ENCODE measurements at places on chromosomes 7 and 10.

DNA sequence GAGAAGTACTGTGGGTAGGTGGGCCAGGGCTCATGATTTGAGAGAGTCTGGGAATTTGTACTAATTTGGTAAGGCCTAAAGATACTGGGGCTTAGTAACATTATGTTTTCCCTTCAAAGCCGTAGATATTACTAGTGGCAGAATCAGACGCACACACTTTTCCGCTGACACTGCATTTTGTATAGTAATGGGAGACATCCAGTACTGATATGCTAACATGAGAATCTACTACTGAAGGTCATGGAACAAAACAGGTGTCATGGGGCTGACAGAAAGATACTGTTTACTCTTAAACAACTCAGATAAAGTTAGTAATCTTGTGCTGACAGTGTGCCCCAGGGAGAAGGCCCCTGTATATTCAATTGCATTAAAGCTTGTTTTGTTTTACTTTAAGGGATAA is 11.1 kb upstream of the GIMAP7 start:
- peak; percentile 72 for DNase-seq

DNA sequence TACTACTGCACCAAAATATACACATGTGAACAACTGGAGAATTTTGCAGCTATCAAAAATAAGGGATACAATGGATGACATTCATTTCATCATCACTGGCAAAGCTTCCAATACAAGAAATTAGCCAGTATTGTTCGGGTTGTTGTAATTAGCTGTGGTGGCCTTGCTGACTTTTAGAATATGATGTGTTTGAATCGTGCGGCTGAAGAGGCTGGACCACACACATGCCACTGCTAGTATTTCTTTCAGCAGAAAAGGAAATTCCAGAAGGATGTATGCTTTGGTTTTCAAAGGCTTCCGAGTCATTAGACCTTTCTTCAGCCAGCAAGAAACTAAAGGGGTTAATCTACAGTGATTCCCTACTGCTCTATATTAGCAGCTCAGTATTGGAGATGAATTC is 16.6 kb downstream of the RPP38 start:
- DNase-seq, result no peak

- DNase-seq, result no peak
These were observed 54.4 kb downstream of the PRKCQ start for GRCh38 chr10:6525599-6526165.

GRCh38 chr7:85133560-85133959 is 53.3 kb downstream of the SEMA3D start:
- no peak for DNase-seq

GRCh38 chr10:80518143-80518806 is 19.4 kb upstream of the SH2D4B start:
- DNase-seq, result no peak

DNA sequence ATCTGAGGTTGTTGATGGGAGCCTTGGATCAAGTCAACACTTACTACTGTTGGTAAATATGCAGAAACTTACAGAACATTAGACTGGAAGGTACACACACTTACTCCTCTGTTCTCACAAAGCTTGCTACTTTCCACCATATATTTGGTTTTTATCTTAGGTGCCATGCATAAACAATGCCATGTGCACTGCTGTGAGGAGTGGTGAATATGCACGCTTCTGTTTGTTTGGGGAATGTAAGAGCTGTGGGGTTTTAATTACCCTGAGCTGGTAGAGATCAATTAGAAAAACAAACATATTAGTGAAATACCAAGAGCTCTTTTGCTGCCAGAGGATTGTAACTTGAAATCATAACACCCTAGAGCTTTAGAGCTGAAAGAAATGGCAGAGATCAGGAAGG is 79.8 kb upstream of the ARID5B start:
- DNase-seq, result no peak

DNA sequence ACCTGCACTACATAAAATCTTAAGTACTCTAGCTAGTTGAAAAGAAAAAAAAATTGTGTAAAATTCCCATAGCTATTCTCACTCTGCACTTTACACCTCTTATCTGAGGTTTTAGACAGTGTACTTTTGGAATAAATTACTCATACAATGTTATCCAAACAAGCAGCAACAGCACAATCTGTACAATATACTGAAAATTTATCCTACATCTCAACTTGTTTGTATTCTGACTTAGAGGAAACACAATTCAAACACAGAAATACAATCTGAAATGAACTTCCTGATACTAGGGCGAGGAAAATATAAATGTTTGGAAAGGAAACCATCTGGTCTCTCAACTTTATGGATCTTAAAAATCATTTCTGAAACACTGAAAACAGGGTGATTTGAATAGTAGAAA is 381.7 kb downstream of the THSD7A start:
- DNase-seq, result no peak

DNA sequence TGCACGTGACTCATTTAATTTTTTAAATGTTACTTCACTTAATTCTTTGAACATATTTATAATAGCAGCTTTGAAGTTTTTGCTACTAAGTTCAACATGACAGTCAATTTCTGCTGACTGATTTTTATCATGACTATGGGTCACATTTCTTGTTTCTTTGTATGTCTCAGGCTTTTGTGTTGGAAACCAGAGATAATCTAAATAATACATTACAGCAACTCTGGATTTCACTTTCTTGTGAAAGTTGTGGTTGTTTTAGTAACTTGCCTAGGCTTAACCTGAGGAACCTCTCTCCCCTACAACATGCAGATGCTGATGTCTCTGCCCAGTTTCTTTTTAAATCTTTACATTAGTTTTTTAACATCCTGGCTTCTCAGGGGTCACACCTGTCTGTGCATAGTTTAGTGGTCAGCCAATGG is 180.8 kb downstream of the CCDC71L start:
- no peak for DNase-seq

DNA sequence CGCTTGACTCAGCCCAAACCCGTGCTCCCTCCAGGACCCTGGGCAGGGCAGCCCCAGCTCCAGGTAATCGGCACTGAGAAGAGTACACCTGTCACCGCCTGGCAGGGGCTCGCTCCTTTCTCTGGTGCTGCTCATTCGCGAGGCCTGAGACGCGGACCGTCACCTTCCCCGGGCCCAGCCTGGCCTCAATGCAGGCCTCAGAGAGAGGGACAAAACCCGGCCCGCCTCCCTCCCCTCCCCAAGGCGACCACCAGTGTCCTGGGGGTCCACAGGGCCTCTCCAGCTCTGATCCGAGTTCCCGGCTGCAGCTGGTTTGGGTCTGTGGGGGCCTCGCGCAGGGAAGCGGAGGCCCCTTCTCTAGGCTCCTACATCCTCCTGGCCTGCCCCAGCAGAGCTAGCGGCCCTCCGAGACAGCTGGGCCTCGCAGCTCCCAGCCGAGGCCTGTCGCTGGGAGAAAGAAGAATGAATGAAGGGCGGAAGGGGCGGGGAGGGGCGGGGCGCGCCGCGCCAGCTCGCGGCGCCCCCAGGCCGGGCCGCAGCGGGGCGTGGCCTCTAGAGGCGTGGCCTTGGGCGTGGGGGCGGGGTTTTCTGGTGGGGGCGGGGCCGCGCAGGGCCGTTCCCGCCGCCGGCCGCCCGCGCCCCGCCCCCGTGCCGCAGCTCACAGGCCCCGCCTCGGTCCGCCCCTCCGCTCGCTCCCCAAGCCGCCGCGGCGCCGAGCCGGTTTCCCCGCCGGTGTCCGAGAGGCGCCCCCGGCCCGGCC is at the start of gene LIMK1:
TSS of gene LIMK1 (plus strand) at position 688 of the 760 bp plus-strand sequence. CDS start 187 bp downstream, outside the sequence.
- peak; percentile 87 for DNase-seq

DNA sequence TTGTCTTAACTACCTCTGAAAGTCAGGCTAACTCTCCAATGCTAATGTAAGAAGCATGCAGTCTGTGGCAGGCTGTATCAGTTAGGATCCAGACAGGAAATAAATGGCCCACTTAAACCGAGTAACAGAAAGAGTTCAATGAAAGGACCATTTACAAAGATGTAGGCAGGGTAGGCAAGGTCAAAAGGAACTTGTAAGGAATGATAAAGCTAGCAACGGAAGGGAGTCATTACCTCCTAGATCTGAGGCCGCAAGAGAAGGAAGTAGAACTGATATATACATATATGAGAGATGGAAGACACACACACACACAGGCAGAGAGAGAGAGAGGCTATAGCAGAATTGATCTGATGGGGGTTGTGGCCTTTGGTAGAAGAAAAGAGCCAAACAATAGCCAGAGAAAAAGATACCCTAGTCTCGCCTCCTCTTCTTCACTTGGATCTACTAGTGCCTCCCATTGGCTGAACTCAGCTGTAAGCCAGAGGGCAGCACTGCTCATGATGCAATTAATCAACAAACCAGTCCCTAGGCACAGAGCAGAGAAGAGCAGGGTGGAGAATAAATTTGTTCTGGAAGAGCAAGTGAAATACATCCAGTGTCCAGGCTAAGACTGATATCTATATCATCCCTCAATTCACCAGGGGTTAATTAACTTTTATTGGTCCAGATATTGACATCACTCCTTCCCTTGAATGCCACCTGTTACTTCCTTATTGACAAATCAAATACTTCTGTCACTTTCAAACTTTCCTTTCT is 91.2 kb downstream of the LSMEM1 start:
- no peak for DNase-seq

- no peak for DNase-seq
These were observed 13.3 kb upstream of the FGFR2 start for GRCh38 chr10:121611393-121612159.

- DNase-seq, result no peak
These were observed 500.1 kb upstream of the KLF6 start for GRCh38 chr10:4285121-4285520.

DNA sequence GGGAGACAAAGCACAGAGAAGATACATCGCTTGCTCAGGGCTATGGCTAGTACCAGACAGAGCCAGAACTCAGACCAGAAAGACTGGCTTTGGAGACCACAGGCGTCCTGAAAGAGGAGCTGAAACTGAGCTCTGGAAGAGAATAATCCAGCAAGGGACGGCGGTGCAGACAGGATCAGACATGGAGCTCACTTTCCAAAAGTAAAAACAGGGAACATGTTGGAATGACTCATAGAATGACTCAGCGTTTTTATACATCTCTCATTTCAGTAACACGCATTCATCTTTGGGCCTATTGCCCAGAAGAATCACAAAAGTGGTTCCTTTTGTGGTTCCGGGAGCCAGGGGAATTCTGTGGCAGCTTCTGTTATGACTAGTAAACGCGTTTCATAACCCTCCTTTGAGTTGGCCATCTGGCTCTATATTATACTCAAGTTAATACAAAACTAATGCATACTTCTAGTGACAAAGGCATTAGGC is 37.2 kb downstream of the PLEKHS1 start:
- no peak for DNase-seq

- no peak for DNase-seq
These were observed 272.4 kb upstream of the MYO3A start for GRCh38 chr10:25661632-25662031.

- DNase-seq, result no peak
These were observed 348.9 kb downstream of the DNAJB6 start for GRCh38 chr7:157685430-157686284.

GRCh38 chr10:132239126-132240031 is 52.6 kb downstream of the DPYSL4 start:
- DNase-seq, result peak; percentile 3

DNA sequence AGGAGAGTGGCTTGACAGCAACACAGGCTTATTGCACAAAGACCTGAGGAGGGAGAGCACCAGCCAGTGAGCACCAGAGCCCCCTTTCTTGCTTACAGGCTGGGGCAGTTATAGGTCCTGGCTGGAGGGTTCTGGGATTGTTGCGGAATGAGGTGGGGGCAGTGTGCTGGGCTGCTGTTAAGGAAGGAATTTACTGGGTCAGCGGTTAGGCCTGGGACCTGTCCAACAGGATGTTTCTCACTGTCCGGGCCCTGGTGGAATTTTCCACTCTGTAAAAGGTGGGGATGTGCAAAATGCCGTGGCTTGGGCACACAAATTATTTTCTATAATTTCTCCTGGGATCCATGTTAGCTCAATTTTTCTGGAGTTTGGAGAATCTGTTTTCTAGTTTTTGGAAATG is 757.3 kb downstream of the TYW1 start:
- no peak for DNase-seq

DNA sequence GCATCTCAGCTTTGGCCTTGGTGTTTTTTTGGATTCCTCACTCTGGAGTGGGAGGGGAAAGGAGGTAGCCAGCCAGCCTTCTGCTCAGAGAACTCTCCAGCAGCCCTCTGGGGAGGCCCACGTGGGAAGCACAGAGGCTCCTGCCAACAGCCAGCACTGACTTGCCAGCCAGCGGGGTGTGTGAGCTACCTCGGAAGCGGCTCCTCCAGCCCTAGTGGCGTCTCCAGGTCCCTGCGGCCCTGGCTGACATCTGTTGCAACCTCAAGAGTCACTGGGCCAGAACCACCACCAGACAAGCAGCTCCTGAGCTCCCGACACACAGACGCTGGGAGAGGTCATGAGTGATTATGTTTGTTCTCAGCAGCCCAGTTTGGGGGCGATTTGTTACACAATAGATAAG is 180.2 kb upstream of the FZD8 start:
- no peak for DNase-seq

GRCh38 chr7:106583100-106583499 is 77.9 kb downstream of the CCDC71L start:
- DNase-seq, result no peak

GRCh38 chr7:143877098-143877497 is 24.9 kb downstream of the TCAF1 start:
- DNase-seq, result no peak
